ENCODE measurements at places on chromosomes 2 and 18.

DNA sequence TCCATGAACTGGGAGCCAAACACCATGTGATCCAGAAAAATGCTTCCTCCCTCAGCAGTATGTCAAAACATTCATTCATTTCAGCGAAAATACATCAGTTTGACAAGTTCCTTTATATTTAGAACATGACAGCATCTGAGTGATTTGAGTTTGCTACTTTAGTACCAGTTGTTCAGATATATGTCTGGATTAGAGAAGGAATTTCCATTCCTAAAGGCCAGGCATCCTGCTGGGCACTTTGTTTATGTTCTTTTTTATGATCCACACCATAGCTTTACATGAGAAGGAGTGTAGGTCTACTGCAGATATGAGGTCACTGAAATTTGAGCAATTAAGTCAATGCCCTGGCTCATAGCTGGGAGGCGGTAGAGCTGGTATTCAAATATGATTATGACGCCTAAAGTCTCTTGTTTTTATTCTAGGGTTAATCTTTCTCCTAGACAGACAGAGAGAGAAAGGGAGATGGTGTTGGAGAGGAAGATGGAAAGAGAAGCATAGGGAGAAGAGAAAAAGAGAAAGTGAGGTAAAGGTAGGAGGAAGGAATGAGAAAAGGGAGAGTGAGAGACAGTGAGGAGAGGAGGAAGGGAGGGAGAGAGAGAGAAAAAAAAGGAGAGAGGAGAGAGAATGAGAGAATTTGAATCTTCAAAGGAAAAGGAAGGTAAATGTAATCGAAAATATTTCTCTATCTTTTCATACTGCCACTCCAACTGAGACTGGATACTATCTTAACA, 839.5 kb upstream of the FANCL start:
- DNase-seq = no peak

DNA sequence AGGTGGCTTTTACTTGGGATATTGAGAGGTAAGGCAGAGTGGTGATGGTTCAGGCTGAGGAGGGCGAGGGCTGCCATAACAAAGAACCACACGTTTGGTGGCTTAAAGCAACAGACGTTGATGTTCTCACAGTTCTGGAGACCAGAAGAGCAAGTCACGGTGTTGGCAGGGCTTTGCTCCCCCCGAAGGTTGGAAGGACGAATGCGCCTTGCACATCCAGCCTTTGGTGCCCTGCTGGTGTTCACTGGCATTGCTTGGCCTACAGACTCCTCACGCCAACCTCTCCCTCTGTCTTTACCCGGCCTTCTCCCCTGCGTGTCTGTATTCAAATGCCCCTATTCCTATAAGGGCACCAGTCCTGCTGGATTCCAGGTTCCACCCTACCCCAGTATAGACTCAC, 125.4 kb downstream of the TPO start:
- no peak for DNase-seq

DNA sequence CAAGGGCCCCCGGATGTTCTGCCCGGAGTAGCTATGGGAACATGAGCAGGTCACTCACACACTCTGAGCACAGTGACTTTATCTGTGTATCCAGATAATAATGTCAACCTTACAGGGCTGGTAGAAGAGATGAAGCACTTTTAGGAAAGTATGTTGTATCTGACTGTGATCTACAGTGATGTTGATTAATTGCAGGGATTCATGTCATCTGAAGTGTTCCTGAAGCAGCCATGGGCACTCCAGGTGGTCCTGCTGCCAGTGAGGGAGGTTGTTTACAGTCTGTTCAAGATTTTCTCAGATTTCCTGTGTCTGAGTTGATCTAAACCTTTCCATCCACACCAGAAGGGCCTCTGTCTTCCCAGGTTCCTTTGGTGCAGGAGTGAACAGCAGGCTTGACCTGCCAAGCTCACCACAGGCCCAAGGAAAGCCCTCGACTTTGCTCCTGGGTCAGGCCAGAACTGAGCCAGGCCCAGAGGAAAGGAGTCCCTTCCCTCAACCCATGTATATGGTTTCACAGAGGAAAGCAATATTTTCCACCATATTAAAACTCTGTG, 28.0 kb downstream of the KIAA2012 start:
- DNase-seq = no peak

- DNase-seq = no peak
These were observed 46.6 kb upstream of the TCF4 start for GRCh38 chr18:55634545-55634944.

- DNase-seq = no peak
These were observed 22.2 kb downstream of the TANC1 start for GRCh38 chr2:158990397-158991214.

- no peak for DNase-seq
These were observed 36.1 kb upstream of the SCYGR2 start for GRCh38 chr2:227562581-227562980.

DNA sequence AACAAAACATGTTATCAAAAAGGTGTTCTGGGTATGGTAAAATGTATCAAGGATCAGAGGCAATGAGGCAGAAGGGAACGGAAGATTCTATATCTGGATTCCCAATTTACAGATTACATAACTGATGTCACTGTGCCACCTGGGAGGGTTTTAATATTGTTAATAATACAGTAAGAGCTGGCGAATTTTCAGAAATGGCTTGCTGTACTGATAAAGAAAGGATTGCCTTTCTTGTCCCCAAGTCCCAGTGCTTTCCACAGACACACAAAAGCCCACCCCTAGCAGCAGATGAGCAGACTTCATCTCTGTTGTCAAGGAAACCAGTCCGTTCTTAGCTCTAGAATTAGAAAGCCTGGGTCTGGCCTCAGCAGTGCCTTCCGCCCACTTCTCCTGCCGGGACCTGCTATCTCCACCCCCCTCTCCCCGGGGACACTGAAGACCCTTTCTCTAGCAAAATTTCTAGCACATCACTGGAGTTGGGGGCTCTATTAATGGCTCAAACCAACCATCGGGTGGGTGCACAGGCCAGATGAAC, 34.3 kb downstream of the ADD2 start:
- DNase-seq = no peak

- no peak for DNase-seq
These were observed 31.8 kb upstream of the COL6A3 start for GRCh38 chr2:237445611-237446337.

- no peak for DNase-seq
These were observed 223.4 kb upstream of the SMAD2 start for GRCh38 chr18:48153613-48154481.

DNA sequence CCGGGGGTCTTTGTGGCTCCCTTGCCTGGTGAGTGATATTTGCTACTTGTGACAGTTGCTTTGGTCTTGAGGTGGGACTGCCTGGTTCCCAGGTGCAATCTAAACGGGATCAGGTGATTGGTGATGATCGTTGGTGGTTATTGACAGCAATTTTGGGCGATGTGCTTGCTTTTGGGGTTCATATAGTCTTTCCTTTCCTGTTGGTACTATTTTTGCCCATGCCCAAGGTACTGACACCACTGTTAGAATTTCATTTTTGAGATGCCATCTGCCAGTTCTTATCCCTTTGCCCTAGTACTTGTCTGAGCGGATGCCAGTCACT, 573 bp downstream of the WDR7 start:
- no peak for DNase-seq

DNA sequence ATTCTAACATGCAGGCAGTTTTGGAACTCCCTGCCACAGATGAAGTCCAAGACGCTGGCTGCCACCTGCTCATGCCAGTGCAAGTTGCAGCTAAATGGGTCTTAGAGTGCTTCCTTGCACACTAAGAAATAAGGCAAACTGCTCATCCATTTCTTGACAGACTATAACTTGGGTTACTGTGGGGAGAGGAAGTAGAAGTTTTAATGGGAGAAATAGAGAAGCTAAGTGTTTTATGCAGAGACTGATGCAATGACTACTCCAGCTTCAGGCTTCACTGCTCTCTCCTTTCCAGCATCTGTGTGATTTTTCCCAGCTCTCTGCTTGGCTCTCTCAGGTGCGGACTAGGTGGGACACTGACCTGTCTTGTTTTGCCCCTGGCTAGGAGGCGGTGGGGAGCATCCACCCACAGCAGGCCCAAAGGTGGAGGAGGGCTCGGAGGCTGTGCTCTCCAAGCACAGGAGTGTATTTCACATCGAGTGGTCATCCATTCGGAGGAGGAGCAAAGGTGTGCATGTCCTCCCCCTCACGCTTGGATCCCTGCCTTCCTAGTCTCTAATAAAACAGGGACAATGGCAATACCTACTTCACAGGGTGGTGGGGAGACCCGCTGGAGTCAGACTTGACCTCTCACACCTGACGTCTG, 48.2 kb downstream of the SLC14A2 start:
- DNase-seq = no peak

Data from stimulated activated CD8-positive, alpha-beta memory T cell treated with anti-CD3 and anti-CD28 coated beads, Interleukin-12 subunit alpha, Interleukin-12 subunit beta, amount 100 ng/mL, for 1 hour (primary cell).